H7 (cell line): ENCODE measurements at places on chromosomes 3 and 15. TPM values are rescaled to one million over a fixed set of nuclear protein-coding genes. Genes with fewer than 3 reads are reported as not detected.
A peak's percentile ranks its signal among the peaks of the same experiment; 100 is the strongest.

ESYT3 gene
- total RNA-seq = 5.6 and 10.9 TPM in 2 replicates

INO80 gene
- 17.1 TPM in 2 replicates for total RNA-seq

GRCh38 chr3:161217496-161217895 lies 3.6 kb upstream of the NMD3 start:
- no peak for DNase-seq

- DNase-seq = no peak
These were observed 19.4 kb downstream of the TMEM41A start for GRCh38 chr3:185479373-185479945.

GRCh38 chr3:22159004-22159695 lies 408.1 kb upstream of the ZNF385D start:
- DNase-seq = no peak

DNA sequence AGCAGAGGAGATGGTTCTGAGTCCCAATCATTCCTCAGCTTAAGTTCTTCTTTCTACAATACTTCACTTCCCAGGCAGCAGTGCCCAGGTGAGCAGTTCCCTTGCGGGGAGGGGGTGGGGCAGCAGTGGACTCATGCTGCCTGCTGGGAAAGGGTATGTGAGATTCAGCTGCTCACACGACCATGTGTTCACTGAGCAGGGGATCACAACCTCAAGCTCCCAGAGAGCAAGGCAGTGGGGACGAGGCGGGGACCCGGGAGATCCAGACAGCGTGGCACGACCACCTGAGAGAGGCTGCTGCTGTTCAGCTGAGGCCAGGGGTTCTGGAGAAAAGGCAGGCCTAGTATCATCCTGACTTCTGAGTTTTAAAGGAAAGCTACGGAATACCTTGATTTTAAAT lies 166.6 kb downstream of the XXYLT1 start:
- peak; percentile 71 for DNase-seq

- no peak for DNase-seq
These were observed 93.1 kb downstream of the AKAP13 start for GRCh38 chr15:85473455-85473854.

DNA sequence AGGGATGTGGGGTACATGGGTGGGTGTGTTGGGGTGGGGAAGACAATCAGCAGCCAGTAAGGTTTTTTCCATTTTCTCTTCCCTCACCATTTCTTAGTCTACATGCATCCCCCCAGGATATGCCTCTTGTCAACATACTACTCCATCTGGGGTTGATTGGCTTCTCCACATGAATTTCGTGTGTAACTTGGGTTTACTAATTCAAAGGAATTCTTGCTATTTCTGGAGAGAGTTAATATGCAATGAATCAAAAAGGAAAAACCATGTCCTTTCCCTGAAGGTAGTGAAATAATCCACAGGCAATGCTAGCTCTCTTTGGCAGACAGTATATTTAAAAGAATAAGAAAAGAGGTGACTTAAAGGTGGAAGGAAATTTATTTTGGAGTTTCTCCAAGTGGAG lies 198.4 kb downstream of the EBLN2 start:
- no peak for DNase-seq
